ENCODE measurements at places on chromosomes 11 and 22. TPM values are rescaled to one million over a fixed set of nuclear protein-coding genes. Genes with fewer than 3 reads are reported as not detected.

CCDC73 gene
- total RNA-seq: not detected

RTN4RL2 gene
- total RNA-seq: 0.09 TPM

CARD16 gene
- not detected for total RNA-seq

MUS81 gene
- 88.9 TPM for total RNA-seq

- no peak for DNase-seq
These were observed 227.1 kb upstream of the CCDC179 start for GRCh38 chr11:23087407-23087806.

GRCh38 chr11:76510060-76511047 is 65.5 kb downstream of the EMSY start:
- no peak for DNase-seq

DNA sequence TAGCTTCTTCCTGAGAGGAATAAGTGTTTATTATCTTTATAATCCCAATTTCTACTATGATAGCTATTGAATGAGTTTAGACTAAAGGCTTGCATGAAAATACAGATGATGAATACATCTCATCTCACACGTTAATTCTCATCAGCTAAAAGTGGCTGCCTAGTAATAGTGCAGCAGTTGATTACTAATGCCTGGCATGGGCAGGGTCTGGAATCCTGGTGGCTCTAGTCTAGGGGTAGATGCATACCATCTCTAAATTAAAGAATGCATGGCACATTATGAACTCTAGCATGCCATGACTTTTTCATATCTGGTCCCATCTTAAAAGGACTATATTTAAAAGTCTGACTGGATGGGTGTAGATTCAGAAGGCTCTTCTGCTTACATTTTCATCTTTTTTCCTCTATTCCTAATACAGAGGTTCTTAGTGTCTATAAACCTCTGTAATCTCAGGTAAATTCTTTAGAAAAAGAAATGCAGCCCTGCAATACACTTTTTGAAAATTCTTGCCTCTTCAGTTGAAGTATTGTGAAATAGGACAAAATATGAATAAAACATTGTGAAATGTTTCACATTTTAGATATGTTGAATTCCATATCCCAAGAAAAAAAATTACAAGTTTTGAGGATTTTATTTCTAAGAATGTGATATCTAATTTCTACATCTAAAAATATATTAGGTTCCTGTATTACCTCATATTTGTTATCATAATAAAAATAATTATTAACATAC is 187.6 kb downstream of the C11orf87 start:
- no peak for DNase-seq
